ENCODE measurements at places on chromosomes 16 and 17.
A peak's percentile ranks its signal among the peaks of the same experiment; 100 is the strongest.

- DNase-seq = no peak
Observed at GRCh38 chr16:69039333-69039941, 66.0 kb upstream of the HAS3 start.

- DNase-seq = peak; percentile 27
Observed at GRCh38 chr16:138049-138417, 440 bp downstream of the NPRL3 start.

- no peak for DNase-seq
Observed at GRCh38 chr16:8005096-8005860, 585.0 kb downstream of the TMEM114 start.

- DNase-seq = peak; percentile 33
Observed at GRCh38 chr17:33732116-33732515, 439.0 kb upstream of the ASIC2 start.

- DNase-seq = no peak
Observed at GRCh38 chr16:30557707-30557956, 542 bp downstream of the ZNF764 start.

GRCh38 chr16:73193464-73193863 lies 145.5 kb upstream of the ZFHX3 start:
- no peak for DNase-seq

GRCh38 chr17:1997927-1998742 lies 27.0 kb downstream of the RTN4RL1 start:
- no peak for DNase-seq

DNA sequence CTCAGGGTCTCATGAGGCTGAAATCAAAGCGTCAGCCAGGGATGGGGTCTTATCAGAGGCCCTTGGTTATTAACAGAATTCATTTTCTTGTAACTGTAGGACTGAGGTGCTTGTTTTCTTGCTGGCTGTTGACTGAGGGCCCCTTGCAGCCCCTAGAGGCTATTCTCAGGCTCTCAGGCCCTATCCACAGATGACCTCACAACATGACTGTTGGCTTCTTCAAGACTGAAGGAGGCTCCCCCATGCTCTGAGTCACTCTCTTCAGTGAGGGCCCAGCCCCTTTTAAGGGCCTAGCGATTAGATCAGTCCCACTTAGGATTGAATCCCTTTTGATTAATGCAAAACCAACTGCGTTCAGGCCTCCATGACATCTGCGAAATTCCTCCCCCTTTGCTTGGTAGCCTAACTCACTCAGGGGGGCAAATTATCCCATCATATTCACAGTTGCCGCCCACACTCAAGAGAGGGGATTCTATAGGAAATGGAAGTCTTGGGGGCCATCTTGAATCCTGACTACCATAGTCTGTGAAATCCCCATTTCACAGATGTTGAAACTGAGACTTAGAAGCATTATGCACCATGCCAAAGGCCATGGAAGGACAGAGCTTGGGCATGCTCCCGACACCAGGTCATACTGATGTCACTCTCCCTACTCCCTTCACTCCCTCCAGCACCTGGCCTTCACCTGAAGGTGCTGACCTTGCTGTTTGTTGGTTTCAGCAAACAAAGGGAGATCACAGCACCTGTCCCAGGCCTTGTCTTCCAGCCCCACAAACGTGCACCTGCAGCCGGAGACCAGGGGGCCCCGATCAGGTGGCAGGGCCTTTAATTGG lies 592.3 kb downstream of the MAF start:
- no peak for DNase-seq

- no peak for DNase-seq
Observed at GRCh38 chr17:14593956-14594355, 293.1 kb downstream of the HS3ST3B1 start.

GRCh38 chr17:28078341-28079229 lies 36.1 kb downstream of the NLK start:
- DNase-seq = no peak

GRCh38 chr16:3171855-3172593 lies 16.0 kb upstream of the OR1F1 start:
- no peak for DNase-seq

DNA sequence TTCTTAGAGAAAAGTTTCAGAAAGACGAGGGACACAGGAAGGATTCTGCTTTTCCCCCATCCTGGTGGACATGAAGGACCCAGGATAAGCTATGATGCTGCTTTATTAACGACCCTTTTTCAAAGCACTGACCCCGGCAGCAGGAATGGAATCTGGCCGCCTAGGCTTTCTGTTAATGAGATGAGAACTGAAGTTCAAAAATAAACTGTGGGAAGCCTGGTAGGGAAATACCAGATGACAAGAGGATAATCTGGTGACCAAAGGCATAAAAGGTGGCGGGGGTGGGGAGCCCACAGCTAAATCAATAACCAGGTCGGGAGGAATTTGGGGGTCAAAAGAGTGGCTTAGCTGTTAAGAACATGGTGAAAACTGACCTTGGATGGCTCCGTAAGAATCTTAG lies 171.0 kb downstream of the XYLT1 start:
- DNase-seq = no peak

- DNase-seq = no peak
Observed at GRCh38 chr17:58250344-58251011, 12.1 kb downstream of the LPO start.
